ENCODE measurements at places on chromosomes 5 and 9.
A peak's percentile ranks its signal among the peaks of the same experiment; 100 is the strongest.

GRCh38 chr5:69038539-69038938 lies 55.3 kb upstream of the SLC30A5 start:
- no peak for DNase-seq

DNA sequence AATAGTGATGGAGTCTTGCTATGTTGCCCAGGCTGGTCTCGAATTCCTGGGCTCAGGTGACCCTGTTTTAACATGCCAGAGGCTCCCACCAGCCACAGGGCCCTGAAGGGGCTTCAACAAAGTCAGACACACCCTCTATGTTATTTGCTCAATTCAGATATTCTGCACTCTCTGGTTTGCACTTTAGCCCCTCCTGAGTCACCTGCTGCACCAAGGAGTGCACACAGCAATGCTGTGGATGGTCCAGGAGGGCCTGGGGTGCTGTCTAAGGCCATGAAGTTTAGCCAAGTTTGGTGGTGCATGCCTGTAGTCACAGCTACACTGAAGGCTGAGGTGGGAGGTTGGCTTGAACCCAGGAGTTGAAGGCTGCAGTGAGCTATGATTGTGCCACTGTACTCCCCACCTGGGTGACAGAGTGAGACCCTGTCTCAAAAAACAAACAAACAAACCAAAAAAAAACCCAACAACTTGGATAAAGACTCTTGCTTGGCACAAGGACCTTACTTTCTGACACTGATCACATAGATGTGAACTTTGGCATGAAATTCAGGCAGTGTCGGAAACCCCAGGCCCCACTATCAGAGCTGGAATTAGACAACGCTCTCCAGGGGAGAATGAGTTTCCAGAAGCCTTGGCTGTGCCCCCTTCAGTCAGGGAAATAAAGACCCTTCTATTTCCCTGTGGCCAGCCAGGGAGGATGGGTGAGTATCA lies 39.7 kb upstream of the CDKN2AIPNL start:
- no peak for DNase-seq

DNA sequence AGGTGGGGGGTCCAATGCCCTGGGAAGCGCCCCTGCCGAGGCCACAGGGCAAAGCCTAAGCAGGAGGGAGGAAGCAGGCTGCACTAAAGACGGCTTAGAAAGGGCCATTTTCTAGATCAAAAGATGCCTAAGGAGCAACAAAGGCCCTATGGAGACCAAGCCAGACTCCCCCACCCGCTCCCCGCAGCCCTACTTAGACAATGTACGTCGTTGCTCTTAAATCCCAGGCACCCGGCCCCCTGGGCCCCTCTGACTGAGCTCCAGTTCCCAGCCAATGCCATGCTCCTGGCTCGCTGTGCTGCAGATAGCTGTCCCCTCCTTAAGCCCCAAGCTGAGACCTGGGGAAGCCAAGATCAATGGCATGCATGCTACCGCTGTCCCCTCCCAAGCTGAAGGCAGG lies 10.3 kb downstream of the IPPK start:
- DNase-seq: no peak

- no peak for DNase-seq
These were observed 81.2 kb downstream of the ZNF618 start for GRCh38 chr9:113957351-113957750.

- no peak for DNase-seq
These were observed 204.9 kb upstream of the TRPM3 start for GRCh38 chr9:71326360-71326759.

DNA sequence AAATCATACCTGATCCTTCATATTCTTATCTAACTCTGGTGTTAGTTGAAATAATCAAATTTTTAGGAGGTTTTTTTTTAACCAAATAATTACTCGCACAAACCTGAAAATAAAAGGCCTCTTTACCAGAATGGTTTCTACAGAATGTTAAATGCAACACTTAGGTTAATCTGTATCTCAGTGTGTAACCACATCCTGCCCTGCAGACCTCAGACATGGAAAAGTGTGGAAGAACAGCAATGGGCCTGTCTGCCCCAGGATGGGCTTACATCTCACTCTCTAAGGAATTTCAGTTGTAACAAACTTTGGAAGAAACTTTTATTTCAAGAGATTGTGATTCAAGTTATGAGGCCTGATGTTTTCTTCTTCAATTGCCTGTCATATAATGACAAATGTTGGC lies 32.5 kb upstream of the MIER3 start:
- DNase-seq: no peak

DNA sequence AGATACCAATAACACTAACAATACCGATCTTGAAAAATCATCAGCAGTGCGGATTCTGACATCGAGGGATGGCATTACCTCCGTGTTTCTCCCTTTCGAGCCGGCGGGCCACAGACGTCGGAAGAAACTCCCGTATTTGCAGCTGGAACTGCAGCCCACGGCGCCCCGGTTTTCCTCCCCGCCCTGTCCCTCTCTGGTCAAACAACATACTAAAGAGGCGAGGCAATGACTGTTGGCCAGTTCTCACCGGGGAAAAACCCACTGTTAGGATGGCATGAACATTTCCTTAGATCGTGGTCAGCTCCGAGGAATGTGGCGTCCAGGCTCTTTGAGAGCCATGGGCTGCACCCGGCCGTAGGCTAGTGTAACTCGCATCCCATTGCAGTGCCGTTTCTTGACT lies 32.8 kb downstream of the OLFM1 start:
- no peak for DNase-seq

GRCh38 chr9:125486576-125486975 lies 220.4 kb downstream of the MAPKAP1 start:
- DNase-seq: no peak

- DNase-seq: no peak
These were observed 247.7 kb downstream of the ENC1 start for GRCh38 chr5:74392711-74393351.

DNA sequence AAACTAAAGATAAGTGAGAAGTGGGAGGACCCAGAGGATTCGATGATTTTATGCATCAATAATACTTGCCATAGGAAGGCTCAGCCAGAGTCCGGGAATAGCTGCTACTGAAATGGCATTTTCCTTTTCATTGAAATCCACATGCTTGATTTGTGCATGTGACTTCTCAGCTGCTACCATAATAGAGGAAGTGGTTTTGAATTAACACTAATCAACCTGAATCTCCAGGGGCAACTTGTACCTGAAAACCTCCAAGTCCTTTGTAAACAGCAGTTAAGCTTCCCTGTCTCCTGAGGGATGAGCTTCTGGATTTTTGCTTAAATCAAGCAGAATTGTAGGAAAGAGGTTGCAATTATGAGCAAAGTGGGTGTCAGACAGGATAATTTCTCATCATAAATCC lies 124.9 kb downstream of the PPP2R2B start:
- no peak for DNase-seq

DNA sequence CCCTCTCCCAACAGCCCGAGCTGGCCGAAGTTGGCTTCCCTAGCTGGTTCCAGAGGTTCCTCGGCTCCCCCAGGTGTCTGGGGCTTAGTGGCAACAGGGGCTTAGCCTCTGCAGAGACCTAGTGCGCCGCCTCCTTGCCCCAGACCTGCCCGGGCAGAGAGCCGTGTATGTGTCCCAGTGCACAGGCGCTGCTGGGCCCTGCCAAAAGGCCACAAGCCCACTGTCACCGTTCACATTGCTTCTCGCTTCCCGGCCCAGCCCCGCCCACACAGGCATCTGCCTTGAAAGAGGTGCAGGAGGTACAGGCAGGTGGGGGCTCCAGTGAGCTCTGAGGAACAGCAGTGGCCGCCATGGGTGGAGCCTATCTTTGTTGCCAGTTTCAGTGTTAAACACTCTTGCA lies 2.5 kb upstream of the CACFD1 start:
- DNase-seq: no peak

DNA sequence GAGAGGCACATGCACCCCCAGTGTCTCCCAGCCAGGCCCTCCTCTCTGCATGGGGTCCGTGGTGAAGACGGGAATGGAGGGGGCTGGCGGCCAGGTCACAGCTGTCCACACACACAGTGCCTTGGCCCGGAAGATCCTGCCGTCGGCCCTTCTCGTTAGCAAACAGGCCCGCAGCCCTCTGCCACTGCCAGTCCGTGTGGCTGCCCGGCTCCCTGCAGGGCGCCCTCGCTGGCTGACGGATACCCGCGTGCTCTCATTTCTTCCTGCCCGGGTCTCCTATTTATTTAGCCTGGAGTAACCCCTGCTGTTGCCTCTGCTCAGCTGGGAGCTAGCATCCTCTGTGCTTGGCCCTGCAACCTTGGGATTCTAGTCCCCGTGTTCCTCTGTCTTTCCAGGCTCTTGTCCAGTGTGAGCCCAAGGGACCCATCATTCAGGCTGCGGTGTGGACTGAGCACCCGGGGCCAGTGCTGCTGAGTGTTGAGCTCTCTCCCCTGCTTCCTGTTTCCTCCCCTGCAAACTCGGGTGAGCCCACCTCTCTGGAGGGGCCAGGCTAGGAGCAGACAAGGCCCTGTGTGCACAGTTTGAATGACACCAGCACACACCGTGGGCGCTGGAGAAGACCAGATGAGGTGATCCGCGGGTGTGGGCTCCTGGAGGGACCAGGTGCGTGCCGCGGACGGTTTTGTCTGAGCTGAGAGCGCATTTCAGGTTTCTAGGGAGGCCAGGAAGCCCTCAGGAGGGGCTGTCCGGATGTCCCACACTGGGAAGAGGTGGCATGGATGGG lies 14.6 kb upstream of the RNU6ATAC start:
- no peak for DNase-seq

GRCh38 chr5:168950241-168950951 lies 350.5 kb downstream of the SLIT3 start:
- DNase-seq: no peak

DNA sequence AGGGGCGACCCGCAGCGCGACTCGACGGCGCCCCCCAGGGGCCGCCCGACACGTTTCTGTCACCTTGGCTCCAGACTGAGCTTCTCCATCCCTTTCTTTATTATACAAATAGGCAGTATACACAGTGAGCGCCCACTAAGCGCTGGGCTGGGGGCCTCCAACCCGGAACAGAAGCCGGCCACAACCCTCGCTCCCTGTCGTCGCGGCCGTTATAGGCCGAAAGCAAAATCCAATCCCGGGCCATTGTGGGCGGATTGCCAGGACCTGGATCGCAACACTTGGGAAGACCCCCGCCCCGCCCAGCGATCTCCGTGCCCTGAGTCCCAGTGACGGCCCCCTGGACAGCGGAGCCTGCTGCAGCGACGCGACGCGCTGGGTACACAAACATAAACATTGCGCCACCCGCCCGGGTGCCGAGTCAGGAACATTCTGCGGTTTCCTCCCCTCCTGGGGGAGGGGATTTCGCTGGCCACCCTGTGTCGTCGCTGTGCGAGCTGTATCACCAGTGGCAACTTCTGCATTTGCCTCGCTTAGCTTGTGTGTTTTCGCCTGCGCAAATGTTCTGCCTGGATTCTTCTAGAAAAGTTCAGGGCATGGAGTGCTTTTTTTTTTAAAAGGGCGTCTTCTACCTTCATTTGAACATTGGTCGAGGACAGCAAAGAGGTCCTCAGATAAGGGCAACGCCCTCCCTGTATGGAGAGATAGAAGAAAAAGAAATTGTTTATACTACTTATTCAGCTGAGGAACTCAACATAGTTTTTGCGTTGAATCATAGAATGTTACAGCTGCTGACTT lies 1.3 kb upstream of the DUSP1 start:
- peak; percentile 39 for DNase-seq

DNA sequence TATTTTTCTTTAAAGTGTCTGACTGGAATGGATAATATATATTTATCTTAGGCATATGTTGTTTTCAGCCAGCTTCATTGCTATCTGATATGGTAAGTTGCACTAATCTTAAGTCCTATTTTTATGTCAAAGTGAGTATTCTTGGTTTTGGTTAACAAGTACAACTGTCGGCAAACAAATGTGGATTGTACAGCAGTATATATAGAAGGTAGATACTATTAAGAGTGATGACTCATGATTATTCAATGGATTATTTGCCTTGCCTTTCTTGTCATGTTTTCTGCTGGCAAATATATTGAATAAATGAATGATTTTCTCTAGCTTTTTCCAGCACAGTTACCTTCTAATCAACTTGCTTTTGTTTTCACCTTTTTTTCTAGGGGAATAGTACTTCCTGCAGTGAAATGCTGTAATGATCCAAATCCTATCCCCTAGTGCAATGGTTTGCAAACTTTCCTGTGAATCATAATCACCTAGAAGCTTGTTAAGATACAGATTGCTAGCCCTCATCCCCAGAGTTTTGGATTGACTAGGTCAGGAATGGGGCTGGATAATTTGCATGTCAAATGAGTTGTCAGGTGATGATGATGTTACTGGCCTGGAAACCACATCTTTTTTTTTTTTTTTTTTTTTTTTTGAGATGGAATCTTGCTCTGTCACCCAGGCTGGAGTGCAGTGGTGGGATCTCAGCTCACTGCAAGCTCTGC lies 60.8 kb upstream of the ARRDC3 start:
- no peak for DNase-seq

GRCh38 chr5:469752-470483 lies 26.9 kb downstream of the EXOC3 start:
- no peak for DNase-seq

GRCh38 chr9:86563350-86563749 lies 209.1 kb upstream of the TUT7 start:
- no peak for DNase-seq

GRCh38 chr9:121699571-121700164 lies 48.2 kb downstream of the DAB2IP start:
- DNase-seq: no peak

DNA sequence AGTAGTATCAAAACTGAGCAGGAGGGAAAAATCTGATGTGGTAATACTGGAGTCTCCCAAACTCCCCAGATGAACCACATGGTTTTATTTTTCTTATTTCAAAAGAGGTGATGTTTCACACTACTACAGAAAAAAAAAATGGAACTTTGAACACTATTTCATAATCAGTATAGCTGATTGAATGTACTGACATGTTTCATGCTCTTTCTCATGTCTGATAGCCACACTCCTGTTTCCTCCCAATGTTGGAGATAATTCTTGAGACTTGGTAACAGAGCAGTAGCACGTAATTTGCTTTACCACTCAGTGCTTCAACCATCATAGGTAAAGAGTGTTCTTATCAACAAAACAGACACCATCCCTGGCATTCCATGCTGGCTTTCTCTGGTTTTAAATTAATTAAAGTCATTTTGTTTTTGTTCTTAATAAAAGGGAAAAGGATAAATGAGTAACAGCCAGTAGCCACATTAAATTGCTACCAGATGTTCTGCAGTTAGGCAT lies 85.2 kb downstream of the MUSK start:
- no peak for DNase-seq

- no peak for DNase-seq
These were observed 629.8 kb upstream of the CDH18 start for GRCh38 chr5:20617841-20618240.

GRCh38 chr9:78035383-78035993 lies 3.9 kb upstream of the GNAQ start:
- no peak for DNase-seq

- no peak for DNase-seq
These were observed 96.6 kb downstream of the MARCHF11 start for GRCh38 chr5:16082982-16083381.

All from GM18507 (cell line).